ENCODE measurements at places on chromosomes 13 and 19.

GRCh38 chr19:58374200-58374599 is 6.6 kb downstream of the ZNF837 start:
- no peak for DNase-seq

DNA sequence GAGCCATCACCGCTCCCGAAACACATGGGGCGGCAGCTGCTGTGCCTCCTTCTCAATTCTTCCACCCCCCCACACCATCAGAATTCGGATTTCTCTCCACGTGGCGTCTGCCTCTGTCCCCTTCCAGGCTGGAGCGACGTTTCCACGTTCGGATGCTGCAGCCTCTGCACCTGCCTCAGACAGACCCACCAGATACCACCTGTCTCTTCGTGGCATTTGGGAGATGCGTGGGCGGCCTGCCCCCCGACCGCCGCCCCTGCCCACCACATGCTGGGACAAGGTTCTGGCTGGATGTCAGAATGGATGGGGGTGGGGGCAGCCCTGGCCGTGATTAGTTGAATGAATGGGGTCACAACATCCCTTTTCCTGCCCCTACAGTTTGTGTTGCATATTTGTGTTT is 90.0 kb downstream of the SLC7A1 start:
- DNase-seq: no peak

DNA sequence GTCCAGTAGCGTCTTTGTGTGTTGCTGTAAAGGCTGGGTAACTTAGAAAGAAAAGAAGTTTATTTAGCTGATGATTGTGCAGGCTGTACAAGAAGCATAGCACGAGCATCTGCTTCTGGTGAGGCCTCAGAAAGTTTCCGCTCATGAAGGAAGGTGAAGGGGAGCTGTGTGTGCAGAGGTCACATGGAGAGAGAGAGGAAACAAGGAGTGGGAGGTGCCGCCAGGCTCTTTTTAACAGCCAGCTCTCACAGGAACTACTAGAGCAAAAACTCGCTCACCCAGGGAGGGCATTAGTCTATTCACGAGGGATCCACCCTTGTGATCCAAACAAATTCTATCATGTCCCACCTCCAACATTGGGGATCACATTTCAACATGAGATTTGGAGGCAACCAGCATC is 99.8 kb downstream of the GPR12 start:
- no peak for DNase-seq

GRCh38 chr13:48625413-48626076 is 28.2 kb upstream of the CYSLTR2 start:
- DNase-seq: no peak

GRCh38 chr19:7254590-7254989 is 39.6 kb downstream of the INSR start:
- no peak for DNase-seq

DNA sequence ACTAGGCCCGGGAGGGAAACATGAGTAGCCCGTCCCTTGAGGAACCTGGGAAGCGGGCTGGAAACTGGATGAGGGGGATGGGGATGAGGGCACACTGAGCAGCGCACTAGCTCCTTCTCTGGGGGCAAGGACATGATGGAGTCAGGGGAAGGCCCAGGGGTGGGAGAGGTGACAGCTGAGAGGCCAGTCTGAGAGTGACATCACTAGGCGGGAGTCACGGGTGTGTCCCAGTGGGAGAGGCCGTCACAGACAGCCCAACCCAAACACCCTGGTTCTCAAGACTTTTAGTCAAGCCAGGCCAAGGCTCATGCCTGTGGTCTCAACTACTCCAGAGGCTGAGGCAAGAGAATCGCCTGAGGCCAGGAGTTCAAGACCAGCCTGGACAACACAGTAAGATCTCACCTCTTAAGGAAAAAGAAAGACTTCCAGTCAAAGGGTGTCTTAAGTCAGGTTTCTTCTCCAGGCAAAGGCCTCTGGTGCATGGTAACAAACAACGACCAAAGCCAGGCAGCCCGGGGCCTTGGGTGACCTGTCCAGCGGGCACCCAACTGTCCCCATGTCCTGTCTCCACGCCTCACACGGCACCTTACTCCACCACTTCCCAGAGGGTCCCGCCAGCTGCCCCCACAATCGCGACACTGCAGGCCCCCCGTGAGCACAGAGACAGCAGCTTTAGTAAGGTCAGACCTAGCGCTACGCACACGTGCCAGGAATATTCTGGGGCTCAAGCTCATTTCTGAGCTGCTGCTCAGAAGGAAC is 25.5 kb upstream of the TIMM44 start:
- DNase-seq: no peak

DNA sequence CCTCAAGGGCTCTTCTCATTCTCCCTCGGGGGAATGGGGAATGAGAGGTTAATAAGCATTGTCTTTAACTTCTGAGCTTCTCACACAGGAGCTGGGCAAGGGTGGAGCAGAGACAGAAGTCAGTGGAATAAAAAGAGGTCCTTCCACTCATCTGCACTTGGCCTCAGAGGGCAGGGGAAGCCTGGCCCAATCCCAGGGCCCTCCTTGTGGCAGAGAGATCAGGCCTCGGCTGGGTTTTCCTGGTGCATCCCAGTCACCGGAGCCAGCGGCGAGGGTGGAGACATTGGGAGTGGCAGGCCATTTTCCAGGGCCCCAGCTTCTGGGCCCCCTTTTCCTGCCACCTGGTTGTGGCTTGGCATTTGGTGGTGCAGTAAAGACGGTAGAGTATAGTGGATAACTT is 10.6 kb downstream of the CALM3 start:
- DNase-seq: no peak

DNA sequence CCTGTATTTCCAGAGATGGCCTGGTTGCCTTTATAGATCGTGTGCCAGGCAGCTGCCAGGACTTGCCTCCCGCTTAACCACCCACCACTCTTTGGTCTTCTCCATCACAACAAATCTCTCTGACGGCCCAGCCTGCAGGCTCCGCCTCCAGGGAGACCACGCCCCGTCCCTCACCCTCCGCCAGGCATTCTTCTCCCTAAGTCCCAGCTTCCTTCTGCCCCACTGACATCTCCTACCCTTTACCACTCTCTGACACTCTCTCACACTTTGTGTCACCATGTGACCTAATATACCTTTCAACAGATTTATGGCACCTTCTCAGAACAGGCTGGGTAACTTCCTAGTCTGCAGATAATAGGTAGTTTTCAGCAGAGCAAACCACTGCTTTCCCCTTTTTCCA is 95.1 kb downstream of the CAB39L start:
- DNase-seq: no peak

- DNase-seq: no peak
Observed at GRCh38 chr13:32272021-32272683, 43.0 kb downstream of the ZAR1L start.
